T-cell (primary cell): ENCODE measurements at places on chromosomes 3 and 15. TPM values are rescaled to one million over a fixed set of nuclear protein-coding genes. Genes with fewer than 3 reads are reported as not detected.

The DUOX2 gene
- 0.16 TPM for total RNA-seq

The POPDC2 gene
- 4.8 TPM for total RNA-seq

The SNRPN gene
- total RNA-seq = 111 TPM

The GATA2 gene
- total RNA-seq = 0.98 TPM

The SCAMP5 gene
- total RNA-seq = 0.26 TPM

The HRH1 gene
- 0.19 TPM for total RNA-seq

The POLQ gene
- 1.1 TPM for total RNA-seq
